Smooth muscle cell of the coronary artery (primary cell): ENCODE measurements at places on chromosomes 4 and X. TPM values are rescaled to one million over a fixed set of nuclear protein-coding genes. Genes with fewer than 3 reads are reported as not detected.

MAGEA1 gene
- total RNA-seq = not detected in 2 replicates

NKX6-1 gene
- total RNA-seq = 0.08 TPM in 1 of 2 replicates, not detected in the other

LRCH2 gene
- total RNA-seq = 3.1 and 3.2 TPM in 2 replicates

GABRQ gene
- total RNA-seq = not detected in 2 replicates

PARM1 gene
- total RNA-seq = 0.70 and 1.2 TPM in 2 replicates

PDLIM3 gene
- 10.3 and 307 TPM in 2 replicates for total RNA-seq

DCHS2 gene
- not detected in 2 replicates for total RNA-seq

BEX1 gene
- 0.47 and 16.2 TPM in 2 replicates for total RNA-seq

FRG2 gene
- not detected in 2 replicates for total RNA-seq

ARMCX1 gene
- 42.5 and 57.7 TPM in 2 replicates for total RNA-seq

RAB40A gene
- total RNA-seq = 0.08 TPM in 1 of 2 replicates, not detected in the other

ADGRL3 gene
- total RNA-seq = 0.35 TPM in 1 of 2 replicates, not detected in the other

PAK3 gene
- 0.59 and 3.5 TPM in 2 replicates for total RNA-seq
